ENCODE measurements at places on chromosomes 2 and 18.
A peak's percentile ranks its signal among the peaks of the same experiment; 100 is the strongest.

GRCh38 chr18:45567123-45567522 lies 48.2 kb upstream of the SLC14A2 start:
- DNase-seq: no peak

GRCh38 chr2:226716126-226716525 lies 83.5 kb downstream of the IRS1 start:
- no peak for DNase-seq

GRCh38 chr18:9803063-9803697 lies 82.6 kb upstream of the TXNDC2 start:
- DNase-seq: no peak

GRCh38 chr2:151975460-151976414 lies 123.1 kb downstream of the CACNB4 start:
- DNase-seq: no peak

GRCh38 chr2:71100195-71100964 lies 29.6 kb downstream of the MCEE start:
- DNase-seq: peak; percentile 66

DNA sequence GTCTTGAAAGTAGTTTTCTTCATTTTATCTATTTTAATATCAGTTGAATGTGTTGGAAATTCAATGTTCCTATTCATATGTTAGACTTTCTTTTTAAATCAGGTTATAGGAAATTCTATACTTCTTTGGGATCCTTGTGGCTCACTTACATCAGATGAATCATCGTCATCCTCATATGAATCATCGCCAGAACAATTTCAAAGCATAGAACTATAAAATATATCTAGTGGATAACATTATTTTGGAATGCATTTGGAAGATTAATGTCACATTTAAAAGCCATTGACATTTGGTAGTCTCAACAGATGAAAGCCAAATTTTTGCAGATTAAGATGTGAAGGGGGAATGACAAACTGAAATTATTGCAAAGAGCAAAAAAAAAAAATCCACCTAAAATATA lies 94.1 kb downstream of the FAM161A start:
- DNase-seq: no peak

DNA sequence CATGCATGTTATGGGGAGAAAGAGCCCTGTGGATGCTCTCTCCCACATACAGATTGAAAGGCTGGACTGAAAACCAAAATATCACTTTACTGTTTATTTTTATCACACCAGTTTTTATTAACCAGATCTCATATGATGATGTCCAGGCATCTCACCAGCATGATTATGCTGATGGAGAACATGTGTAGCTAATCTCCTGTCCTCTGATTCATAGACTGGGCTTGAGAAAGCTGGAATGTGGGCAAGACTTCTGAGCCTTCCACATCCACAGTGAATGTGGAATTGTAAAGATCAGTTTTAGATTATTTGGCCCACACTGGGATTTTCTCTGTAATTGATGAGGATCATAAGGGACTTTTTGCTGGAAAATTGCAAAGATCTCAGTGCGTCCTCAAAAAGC lies 137.9 kb downstream of the ICOS start:
- no peak for DNase-seq

- DNase-seq: peak; percentile 49
These were observed 58.3 kb upstream of the TNP1 start for GRCh38 chr2:216918088-216918680.

DNA sequence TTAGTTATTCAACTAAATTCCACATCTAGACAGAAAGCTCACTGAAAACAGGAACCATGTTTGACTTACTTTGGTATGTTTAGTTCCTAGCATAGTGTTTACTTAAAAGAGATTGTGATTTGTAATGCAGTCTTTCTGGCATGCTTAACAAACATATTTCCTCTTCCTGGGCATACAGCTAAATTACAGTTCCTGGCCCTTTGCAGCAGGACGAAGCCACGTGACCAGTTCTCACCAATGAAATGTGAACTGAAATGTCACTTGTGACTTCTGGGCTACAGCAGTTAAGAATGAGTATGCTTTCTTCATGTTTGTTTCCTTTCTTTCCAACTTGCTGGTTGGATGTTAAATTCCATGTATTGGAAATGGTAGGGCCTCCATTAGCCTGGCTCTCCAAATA lies 330.5 kb downstream of the FIGN start:
- no peak for DNase-seq

GRCh38 chr2:233062451-233062850 lies 2.3 kb downstream of the INPP5D start:
- DNase-seq: no peak

- DNase-seq: no peak
These were observed 25.3 kb upstream of the ANXA4 start for GRCh38 chr2:69716555-69717120.

- DNase-seq: peak; percentile 23
These were observed 33.1 kb upstream of the NPC1 start for GRCh38 chr18:23619388-23619881.

DNA sequence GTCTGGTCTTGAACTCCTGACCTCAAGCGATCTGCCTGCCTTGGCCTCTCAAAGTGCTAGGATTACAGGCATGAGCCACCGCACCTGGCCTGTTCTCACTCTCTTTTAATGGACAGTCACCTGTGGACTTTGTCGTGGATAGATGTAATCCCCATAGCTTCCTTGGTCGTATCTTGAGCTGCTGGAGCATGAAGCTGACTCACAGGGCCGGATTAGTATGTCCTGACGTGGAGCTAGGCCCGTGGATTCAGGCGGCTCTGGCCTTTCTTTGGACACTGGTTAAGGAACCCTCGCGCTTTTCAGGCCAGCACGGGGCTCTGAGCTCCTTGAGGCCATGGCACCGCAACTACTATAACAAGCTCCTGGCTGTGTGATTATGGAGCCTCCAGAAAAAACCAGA lies 27.5 kb upstream of the GBX2 start:
- no peak for DNase-seq

DNA sequence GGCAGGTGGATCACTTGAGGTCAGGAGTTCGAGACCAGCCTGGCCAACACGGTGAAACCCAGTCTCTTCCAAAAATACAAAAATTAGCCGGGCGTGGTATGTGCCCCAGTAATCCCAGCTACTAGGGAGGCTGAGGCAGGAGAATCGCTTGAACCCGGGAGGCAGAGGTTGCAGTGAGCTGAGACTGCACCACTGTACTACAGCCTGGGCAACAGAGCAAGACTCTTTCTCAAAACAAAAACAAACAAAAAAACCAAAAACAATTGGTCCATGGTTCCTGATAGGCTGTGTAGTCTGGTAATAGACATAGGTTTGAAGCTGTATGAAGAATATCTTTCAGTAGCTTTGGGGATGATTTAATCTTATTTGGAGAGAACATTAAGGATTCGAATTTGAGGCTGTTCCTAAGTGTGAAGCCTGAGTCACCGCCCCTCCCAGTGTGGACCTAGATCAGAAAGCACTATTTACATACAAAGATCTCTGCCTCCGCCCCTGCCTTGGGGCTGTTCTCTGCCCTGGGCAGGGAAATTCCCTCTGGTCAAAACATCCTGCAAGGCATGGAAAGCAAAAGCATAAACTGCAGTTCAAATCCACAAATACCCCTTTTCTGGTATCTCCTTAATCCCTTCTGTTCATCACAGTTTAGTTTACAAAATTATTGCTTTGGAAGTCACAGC lies 52.8 kb upstream of the PMAIP1 start:
- DNase-seq: no peak

DNA sequence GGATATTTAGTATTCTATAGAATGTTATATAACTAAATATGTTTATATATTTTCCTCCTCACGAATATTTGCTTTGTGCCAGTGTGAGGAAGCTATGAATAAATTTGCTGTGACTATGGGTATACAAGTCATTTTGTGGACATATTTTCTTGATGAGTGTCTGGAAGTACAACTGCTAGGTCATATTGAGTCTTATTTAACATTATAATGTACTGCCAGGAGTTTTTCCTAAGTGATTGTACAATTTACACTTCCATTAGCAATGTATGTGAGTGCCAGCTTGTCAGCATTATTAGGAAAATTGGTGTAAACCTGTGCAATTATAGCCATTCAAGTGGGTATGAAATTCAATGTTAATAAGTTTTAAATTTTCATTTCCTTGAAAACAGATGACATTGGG lies 1328.9 kb upstream of the TMEFF2 start:
- DNase-seq: no peak

GRCh38 chr2:219434468-219434717 lies 250 bp upstream of the SPEG start:
- DNase-seq: no peak

DNA sequence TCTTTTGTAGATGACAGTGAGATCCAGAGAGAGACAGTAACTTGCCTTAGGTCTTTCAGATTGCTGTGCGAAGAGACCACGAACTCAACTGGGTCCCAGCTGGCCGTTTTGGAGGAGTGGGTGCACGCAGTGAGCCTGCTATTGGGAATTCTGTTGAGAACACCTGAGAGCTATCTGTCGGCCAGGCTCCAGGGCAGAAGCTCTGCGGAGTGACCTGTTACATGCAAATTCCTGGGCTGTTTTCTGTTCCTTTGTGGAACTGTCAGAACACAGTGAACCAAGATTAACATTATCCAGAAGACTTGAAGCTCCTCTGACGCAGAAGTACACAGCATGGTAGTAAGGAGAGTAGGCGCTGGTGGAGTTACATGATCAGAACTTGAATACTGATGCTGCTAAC lies 99.5 kb upstream of the LMAN1 start:
- no peak for DNase-seq

DNA sequence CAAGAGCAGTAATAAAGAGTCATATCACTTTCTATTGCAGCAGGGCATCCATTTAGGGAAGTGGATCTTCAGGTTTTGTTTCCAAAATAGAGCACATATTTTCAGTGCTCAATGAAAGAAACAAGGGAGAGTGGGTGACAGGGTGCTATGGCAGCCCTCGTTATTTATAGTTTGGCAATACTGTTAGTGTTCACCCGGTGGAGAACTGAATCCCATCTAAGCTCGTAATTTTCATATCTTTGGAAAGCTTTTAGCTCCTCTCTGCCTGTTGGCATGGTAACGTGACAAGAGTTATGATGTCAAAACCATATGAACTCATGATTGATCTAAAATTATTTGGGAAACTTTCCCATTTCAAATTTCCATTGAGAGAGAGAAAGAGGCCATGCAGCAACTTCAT lies 331.9 kb downstream of the LRRTM1 start:
- no peak for DNase-seq
